ENCODE measurements at places on chromosomes 2 and 18.

DNA sequence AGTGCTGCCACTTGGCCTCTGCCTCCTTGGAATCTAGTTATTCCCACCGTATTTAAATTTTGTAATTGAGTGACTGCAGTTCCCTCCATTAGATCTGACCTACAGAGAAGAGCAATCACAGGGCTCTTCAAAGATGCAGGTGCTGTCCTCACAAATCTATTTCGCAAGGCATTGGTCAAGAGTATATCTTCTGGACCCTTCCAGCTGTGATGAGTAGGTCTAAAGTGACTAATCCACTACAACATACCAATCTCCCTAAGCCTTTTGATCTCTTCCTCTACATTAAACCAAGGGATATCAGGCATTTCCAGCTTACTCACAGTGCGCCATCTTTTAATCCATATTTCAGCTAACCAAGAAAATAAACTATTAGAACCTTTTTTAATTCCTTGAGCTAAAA is 65.1 kb upstream of the COL3A1 start:
- no peak for DNase-seq

DNA sequence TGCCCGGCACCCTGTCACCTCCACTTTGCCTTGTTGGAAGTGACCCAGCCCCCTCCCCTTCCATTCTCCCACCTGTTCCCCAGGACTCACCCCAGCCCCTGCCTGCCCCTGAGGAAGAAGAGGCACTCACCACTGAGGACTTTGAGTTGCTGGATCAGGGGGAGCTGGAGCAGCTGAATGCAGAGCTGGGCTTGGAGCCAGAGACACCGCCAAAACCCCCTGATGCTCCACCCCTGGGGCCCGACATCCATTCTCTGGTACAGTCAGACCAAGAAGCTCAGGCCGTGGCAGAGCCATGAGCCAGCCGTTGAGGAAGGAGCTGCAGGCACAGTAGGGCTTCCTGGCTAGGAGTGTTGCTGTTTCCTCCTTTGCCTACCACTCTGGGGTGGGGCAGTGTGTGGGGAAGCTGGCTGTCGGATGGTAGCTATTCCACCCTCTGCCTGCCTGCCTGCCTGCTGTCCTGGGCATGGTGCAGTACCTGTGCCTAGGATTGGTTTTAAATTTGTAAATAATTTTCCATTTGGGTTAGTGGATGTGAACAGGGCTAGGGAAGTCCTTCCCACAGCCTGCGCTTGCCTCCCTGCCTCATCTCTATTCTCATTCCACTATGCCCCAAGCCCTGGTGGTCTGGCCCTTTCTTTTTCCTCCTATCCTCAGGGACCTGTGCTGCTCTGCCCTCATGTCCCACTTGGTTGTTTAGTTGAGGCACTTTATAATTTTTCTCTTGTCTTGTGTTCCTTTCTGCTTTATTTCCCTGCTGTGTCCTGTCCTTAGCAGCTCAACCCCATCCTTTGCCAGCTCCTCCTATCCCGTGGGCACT is 4.5 kb downstream of the RETREG2 start:
- DNase-seq, result peak; percentile 62

DNA sequence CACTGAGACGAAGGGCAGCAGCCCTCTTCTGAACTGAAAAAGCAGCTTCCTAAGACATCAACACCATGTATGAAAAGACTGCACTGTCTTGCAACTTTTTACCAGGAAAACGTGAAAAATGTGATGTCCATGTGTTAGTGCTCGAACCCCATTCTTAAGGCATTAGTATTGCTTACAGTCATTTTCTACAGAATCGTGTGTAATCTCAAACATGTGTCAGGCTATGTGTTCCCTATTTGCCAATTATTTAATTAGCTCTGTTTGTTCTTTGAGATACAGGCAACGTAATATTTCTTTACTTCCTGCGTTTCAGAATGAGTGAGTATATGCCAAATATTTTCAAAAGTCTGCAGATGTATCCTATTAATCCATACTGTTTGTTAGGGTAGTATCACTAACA is 307.7 kb upstream of the CCDC68 start:
- DNase-seq, result no peak

GRCh38 chr2:53535234-53535840 is 232.3 kb upstream of the CHAC2 start:
- no peak for DNase-seq

DNA sequence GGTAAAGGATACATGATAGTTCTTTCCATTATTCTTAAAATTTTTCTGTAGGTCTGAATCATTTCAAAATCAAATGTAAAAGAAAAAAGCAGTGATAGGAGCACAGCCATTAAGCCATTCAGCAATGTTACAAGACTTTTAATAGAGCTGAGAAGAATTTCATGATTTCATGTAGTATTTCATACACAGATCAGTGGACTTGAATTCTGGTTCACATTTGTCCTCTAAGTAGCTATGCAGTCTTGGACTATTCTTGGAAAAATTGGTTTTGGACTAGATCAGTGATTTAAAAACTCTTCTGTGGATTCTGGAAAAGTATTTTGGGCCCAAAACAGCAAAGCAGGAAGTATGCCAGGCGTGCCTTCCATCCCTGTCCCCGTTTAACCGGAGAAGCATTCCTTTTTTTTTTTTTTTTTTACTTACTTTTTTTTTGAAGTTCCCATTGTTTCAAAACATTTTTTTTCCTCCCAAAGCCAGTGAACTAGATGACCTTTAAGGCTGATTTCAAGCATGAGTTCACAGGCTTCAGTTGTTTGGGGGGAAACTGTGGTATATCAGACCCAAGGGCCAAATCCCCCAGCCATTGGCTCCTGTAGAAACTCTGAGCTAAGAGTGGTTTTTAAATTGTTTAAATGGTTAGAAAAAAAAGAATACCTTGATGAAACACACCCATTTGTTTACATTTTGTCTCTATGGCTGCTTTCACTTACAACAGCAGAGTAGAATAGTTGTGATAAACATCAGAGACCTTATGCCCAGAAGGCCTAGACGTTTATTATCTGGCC is 17.5 kb upstream of the POLI start:
- no peak for DNase-seq

DNA sequence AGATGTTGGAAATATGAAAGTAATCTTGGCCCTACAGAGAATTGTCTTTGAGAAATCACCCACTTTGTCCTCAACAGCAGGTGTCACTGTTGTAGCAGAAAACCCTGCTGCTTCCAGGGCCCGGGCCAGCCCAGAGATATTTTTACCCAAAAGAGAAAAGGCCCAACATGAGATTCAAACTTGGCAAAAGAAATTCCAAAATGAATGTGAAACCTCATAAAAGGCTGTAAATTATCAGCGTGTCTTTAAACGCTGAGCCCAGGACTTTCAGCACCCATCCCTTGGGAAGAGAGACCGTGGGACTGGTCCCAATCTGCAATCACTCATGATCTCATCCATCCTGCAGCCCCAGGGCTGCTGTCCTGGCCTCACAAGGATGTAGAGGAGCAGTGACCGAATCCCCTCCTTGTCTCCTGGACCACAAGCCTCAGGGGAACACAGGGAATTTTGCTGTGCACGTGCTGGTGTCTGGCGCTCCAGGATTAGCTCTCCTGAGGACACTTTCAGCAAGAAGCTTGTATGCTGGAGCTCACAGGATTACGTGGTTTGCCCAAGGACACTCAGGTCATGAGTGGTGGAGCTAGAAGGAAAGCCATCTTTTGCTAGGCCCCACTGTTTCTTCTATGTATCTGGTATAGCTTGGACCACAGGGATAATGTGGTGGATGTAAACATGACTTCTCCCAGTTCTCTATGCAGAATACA is 202.1 kb downstream of the RNF144A start:
- no peak for DNase-seq

DNA sequence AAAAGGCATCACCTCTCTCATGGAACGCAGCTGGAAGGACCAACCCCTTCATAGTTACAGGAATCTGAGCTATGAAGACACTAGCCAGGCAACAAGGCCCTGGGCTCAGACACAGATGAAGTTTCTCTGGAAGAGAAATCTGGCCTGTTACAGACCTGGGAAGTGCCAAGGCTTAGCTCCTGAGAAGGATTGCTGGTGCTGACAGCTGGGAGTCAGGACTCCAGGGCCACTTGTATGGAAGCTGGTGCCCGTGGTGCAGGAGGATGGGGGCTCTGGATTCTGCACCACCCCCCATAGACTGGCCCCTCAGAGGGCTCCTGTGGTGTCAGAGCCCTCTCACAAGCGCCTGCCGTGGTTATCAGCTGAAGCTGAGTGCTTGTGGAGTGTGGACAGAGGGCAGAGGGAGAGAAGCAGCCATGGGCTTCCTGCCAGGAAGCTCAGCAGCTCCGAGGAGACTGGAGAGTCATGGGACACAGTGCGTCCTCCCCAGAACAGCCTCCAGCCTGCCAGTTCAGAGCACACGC is 87.3 kb upstream of the LCLAT1 start:
- DNase-seq, result no peak

DNA sequence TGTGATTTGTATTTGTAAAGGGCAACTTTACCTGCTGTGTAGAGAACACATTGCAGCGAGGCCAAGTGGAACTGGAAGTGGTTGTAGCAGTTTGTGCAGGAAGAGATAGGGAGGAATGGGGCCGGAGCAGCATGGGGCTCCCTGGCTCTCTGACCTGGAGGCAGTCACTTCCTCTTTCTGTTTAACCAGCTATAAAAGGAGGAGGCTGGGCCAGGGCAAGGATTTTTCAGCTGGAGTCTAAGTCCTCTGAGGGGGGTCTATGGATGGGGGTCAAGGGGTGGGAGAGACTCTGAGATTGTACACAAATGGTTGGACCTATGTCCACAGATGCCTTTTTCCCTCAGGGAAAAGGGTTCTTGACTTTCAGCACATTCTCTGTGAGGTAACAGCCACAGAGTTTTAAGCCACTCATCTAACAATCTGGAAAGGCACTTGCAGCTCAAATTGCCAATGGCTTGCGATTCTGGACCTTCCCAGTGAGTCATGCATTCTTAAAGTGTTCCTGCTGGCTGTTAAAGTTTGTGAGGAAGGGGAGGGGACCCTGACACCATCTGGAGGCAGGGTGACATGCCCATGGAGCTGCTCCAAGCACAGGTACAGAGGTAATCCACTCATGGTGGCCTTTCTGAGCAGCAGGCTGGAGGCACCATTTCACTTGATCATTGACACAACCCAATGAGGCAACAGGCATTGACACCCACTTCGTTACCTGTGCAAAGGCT is 347.0 kb downstream of the CYRIA start:
- DNase-seq, result no peak

GRCh38 chr2:58762176-58762781 is 521.2 kb upstream of the FANCL start:
- DNase-seq, result no peak

- no peak for DNase-seq
Measured at GRCh38 chr2:75246441-75247167, 47.3 kb upstream of the TACR1 start.

DNA sequence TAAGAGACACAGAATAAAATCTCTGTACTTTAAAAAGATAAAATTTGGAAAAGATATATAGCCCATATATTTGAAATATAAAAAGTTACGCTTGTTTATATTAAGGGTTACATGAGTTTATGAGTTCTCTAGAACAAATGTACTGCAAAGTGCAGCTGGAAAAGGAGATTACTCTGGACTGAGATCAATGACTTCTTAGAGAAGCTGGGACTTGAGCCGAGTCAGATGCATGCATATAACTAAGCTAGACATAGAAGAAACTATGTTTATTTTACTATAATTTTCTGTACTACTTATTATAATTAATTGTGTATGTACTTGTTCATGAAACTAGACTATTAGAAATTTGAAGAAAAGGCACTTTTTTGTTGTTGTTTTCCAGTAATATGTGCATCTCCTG is 170.3 kb upstream of the NXPH2 start:
- no peak for DNase-seq

GRCh38 chr18:22977847-22978701 is 44.9 kb downstream of the RBBP8 start:
- no peak for DNase-seq

- no peak for DNase-seq
Measured at GRCh38 chr2:165746501-165746900, 47.5 kb downstream of the GALNT3 start.

GRCh38 chr18:9852266-9853081 is 33.3 kb upstream of the TXNDC2 start:
- no peak for DNase-seq

DNA sequence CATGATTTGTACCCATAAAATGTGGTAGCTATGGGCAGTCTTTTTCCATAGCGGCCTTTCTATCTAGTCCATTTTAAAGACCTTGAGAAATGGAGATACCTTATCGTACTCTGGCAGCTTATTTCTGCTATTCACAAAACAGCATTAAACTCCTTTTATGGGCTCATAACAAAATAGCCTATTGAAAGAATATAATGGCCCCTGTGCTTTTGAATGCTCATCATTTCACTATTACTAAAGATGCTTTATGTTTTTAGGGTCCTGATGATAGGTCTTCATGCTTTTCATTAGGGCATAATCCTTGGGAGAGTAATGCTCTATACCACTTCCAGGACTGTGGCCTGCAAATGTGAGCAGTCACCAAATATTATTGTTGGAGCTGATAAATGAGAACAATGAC is 7.3 kb upstream of the TMEM178A start:
- no peak for DNase-seq

DNA sequence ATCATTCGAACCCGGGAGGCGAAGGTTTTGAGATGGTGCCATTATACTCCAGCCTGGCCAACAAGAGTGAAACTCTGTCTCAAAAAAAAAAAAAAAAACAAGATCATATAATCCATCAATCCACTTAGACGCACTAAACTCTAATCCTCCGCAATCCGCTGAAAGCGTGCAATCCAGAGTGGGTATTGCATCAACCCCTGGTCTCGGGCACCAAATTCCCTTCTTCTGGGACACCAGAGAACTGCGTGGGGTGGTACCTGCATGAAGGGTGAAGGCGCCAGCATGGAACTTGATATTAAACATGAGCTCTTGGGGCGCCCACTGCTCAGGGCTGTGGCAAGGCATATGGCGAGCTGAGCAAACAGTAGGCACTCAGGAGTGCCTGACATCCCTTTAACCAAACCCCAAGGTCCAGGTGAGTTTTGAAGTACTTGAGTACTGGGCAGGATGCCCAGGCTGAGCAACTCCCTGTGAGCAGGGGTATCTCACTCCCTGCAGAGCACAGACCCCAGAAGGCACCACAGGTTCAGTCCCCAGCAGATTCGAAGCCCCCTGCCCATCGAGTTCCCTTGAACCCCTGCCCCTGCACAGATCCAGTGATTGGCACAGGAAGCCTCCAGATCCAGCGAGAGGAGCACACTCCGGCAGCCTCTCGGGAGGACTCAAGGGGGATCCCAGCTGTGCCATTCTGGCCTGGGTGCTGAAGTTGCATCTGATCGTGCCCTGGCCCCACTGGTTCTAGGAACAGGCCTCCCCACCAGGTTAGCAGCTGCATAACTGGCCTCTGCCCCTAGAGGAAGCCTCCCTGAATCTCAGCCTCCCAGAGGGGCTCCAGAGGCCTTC is 8.0 kb downstream of the ALPI start:
- DNase-seq, result peak; percentile 6
